Activated gamma-delta T cell treated with Interleukin-2 at 50 U/mL for 16 hours (primary cell): ENCODE measurements at places on chromosomes 16 and 17.
A peak's percentile ranks its signal among the peaks of the same experiment; 100 is the strongest.

DNA sequence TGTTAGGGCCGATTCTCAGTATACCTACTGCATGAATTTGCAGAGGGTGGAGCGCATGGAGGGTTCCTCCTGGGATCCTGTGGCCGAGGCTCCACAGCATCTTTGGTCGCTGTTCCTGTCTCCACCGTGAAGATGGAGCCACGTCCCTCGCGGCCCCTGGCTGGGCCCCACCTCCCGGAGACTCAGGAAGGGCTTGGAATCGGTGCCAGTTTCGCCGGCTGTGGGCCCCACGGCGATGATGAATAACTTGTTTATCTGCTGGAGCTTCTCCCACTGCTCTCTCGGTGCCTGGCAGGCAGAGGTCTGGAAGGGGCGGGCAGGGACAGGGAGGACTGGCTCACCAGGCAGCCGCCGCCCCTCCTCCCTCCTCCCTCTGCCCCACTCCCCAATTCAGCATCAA lies 8.1 kb downstream of the SLC5A11 start:
- DNase-seq = no peak

DNA sequence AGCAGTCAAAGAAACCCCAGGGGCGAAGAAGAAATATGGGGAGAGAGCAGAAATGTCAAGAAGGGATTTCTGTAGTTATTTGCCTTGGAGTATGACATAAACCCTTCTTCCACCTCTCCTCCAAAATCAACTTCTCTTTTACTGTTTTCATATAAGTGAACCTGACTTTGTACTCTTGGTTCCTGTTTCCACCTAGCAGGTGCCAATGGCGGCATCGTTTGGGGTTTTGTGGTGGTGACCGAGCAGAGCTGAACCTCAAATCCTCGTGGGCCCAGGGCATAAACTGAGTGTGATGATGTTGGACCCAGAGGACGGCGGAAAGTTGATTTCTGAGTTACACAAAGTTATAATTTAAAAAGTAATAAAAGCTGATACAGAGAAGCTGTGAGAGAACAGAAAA lies 39.6 kb upstream of the PSMD7 start:
- DNase-seq = no peak

- DNase-seq = no peak
Observed at GRCh38 chr16:10387188-10387617, 1.3 kb downstream of the ATF7IP2 start.

- DNase-seq = no peak
Observed at GRCh38 chr16:83715217-83715920, 92.4 kb upstream of the HSBP1 start.

DNA sequence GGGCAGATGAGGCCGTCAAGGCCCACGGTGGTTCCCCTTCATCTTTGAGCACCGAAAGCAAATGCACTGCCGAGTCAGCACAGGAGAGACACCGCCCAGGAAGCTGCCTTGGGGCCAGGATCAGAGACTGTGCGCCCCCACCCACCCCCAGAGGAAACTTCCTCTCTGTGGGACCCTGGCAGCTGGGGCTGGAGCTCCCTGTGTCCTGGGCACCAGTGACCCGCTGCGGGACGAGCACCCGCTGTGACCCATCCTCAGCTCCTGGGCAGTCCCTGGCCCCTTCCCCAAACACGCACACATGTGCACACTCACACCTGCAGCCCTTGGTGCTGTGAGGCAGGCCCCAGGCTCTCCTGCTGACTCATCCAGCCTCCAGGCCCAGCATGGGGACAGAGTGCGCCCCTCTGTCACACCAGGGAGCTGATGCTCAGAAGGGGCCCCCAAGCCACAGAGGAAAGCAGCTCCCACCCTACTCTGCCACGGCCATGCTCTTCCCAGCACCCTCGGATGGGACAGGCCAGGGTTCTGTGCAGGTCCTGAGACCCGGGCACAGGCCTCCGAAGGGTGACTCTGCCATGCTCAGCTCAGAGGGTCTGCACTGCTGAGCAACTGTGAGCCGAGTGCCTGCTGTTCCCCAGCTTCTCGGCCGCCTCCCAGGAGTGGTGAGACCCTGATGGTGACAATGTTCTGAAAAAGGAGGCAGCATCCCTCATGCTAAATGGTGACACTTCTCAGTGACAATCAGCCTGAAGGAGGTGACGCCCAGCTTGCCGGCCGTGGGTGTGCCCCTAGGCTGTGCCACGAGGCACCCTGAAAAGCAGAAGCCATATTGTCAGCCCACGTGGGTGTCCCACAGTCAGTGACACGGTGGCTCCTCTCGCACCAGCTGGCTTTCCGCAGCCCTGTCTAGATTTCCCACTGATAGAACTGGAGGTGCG lies 3.6 kb downstream of the PIEZO1 start:
- DNase-seq = peak; percentile 56

DNA sequence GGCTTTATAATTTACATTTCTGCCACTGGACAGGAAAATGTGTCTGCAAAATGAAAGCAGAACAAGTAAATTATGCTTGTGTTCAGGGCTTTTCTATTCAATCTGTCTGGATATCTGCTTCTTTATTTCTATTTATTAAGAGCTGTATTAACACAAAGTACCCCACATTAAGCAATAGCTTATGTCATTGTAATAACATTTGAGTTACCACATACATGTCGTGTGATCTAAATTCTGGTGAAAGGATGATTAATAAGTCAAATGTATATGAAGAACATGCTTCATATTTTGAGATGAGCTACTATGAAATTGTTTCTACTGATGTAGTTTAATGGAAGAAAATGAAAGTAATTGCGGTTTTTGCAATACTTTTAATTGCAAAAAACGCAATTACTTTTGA lies 238.2 kb downstream of the KCNJ2 start:
- DNase-seq = no peak

DNA sequence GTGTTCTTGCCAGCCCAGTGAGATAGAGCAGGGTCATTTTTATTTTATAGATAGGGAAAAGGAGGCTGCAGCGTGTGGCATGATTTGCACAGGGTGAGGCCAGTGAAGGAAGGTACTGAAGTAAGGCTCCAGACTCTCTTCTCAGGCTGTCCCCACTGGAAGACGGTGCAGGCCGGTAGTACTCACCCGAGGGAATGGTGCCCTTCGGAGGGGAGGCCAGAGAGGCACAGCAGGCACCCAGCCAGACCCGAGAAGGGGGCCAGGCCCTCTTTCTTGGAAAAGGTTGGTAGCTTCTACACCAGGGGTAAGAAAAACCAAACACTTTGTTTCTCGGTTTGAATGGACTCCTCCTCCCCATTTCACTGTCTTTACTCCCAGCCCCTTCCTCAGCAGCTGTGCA lies 288 bp downstream of the ANKRD40CL start:
- DNase-seq = no peak

DNA sequence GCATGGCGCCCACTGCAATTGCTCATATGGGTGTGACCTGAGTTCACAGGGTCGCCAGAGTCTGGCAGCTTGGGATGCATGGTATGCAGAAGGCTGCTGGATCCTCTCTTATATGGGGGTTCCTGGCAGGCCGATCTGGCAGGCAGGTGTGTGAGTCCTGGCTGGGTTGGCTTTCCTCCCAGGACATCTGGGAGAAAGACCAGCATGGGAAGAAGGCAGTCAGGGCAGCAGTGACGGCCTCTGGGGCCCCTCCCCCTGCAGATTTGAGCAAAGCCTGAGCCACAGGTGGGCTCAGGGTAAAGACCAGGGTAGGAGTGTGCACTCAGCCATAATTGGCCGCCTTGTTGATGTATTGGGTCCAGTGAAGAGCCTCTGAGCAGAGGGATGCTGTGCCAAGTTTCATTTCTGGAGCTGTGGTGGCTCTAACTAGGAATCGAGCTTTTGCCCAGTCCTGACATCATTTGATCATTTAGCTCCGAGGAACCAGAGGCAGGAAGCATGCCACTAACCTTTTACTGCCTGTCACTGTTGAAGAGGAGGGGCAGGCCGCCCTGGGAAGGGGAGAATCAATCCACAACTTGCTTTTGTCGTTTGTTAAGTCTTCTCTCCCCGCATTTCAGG lies 174.3 kb downstream of the CCDC182 start:
- DNase-seq = no peak

- DNase-seq = no peak
Observed at GRCh38 chr17:57456622-57457021, 200.3 kb downstream of the MSI2 start.

- DNase-seq = no peak
Observed at GRCh38 chr17:55341432-55341831, 76.7 kb downstream of the HLF start.

GRCh38 chr17:31476525-31477416 lies 85.3 kb downstream of the RAB11FIP4 start:
- DNase-seq = no peak

GRCh38 chr17:34364751-34365150 lies 1.7 kb upstream of the CCL1 start:
- DNase-seq = no peak

- DNase-seq = no peak
Observed at GRCh38 chr17:1947229-1947742, 77.8 kb downstream of the RTN4RL1 start.

DNA sequence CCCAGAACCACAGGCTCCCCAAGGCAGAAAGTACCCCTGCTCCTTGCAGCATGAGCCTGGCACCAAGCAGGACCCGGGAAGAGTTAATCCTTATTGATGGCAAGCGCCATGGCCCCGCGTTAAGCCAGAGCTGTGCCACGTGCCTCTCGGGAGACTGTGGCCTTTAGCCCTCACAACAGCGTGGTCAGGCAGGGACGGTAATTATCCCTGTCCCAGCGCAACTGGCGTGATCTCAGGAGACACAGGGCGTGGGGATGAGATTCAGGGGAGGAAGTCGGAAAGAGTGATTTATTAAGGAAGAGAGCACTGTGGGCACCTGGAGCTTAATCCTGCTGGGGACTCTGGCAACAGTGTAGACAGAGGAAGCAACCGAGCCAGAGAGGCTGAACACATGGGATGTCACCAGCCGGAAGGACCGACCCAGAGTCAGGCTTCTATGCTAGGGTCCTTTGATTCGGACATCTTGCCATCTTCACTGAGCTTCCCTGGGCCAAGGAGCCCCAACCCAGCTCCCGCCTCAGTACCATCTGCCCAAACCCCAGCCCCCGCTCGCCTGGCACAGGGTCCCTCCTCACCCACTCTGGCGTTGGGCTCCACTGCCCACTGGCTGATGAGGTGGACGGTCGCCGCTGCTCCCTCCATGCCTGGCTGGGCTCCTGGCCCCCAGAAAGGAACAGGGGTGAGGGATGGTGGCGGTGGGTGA lies 16.9 kb downstream of the OTOP3 start:
- no peak for DNase-seq

- peak; percentile 62 for DNase-seq
Observed at GRCh38 chr17:59001158-59001814, 105.4 kb downstream of the TRIM37 start.

GRCh38 chr17:13003454-13003851 lies 14.4 kb downstream of the ELAC2 start:
- DNase-seq = no peak

DNA sequence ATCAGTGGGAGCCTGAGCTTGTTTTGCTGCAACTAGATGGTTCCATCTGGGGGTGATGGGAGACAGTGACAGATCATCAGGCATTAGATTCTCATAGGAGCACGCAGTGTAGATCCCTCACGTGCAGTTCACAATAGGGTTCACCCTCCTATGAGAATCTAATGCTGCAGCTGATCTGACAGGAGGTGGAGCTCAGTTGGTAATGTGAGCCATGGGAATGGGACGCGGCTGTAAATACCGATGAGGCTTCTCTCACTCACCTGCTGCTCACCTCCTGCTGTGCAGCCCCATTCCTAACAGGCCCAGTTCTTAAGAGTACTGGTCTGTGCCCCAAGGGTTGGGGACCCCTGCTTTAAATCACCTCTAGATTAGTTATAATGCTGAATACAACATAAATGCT lies 137.5 kb upstream of the PLEKHM1 start:
- no peak for DNase-seq

DNA sequence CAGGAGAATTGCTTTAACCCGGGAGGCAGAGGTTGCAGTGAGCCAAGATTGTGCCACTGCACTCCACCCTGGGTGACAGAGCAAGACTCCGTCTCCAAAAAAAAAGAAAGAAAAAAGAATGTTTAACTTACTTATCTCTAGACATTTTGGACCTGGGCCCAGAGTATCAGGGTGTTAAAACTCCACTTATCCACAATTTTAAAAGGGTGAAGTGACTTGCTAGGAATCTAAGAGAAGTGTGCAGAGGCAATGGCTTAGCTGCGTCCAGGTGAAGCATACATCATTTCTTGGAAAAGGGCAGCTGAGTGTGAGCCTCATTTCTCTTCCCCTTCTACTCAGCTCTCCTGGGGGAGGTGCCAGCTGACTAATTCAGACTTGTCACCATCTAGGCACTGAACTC lies 25.1 kb downstream of the ALDH3A2 start:
- DNase-seq = no peak

DNA sequence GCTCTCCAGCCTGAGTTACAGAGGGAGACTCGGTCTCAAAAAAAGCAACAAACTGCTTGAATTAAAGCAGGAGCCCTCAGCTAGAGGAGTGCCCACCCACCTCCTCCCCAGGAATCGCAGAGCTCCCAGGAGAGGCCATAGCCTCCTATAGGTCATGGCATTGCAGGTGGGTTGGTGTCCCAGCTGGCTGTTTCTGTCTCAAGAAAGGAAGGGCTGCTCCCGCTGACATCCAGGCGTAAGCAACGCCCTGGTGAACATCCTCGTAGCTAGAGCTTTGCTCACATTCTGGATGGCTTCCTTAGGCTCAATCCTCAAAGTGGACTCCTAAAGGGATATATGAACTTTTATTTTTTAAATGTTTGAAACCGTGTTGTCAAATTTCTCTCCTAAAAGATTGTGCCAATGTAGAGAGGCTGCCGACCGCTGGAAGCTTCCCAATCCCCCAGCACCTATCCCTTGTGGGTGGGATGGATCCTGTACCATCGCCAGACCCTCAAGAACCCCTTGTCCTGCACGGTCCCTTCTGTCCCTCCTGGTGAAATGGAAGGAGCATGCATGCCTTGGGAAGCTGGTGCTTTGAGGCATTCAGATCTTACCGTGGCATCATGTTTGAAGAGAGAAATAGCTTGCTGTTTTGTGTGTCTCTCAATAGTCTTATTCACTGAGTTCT lies 5.9 kb downstream of the NLRC5 start:
- DNase-seq = no peak

- no peak for DNase-seq
Observed at GRCh38 chr17:80773243-80773991, 218.2 kb upstream of the CHMP6 start.

DNA sequence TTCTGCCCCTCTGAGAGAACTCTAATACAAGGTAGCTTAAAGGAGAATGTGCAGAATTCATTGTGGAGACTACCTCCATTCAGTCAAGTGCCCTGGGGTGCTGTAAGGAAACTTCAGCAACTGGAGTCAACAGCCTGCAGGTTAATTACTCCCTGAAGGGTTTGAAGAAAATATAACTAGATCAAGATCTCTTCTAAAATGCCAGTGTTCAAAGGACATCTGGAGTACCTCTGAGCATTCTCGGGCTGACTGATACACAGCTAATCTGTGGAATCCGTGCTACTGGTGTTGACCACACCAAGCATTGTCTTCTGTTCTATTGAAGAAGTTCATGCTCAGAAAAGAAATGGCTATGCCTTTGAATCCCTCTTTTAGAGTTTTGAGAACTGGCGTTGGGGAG lies 11.5 kb upstream of the ATXN1L start:
- DNase-seq = no peak

DNA sequence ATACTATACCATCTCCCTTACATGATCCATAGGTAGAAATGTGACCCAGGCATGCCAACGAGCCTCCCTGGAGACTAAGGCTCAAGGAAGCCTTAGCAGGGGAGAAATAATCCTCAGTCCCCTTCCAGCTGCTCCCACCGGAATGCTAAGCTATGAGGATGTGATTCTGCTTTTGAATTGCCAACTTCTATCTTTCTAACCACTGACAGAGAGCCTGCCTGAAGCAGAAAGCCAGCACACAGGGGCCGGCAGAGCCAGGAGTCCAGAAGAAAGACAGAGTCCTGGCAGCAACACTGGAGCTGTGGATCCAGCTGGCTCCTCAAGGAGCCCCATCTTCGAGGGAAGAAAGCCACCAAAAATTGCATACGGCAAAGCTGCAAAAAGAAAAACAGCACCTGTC lies 579.6 kb upstream of the CDH5 start:
- no peak for DNase-seq
